ENCODE measurements at places on chromosomes 3 and 15. TPM values are rescaled to one million over a fixed set of nuclear protein-coding genes. Genes with fewer than 3 reads are reported as not detected.

GRCh38 chr15:67813104-67813634 is 12.1 kb upstream of the SKOR1 start:
- DNase-seq = no peak

- no peak for DNase-seq
Measured at GRCh38 chr15:81789403-81789802, 256.4 kb downstream of the MEX3B start.

DNA sequence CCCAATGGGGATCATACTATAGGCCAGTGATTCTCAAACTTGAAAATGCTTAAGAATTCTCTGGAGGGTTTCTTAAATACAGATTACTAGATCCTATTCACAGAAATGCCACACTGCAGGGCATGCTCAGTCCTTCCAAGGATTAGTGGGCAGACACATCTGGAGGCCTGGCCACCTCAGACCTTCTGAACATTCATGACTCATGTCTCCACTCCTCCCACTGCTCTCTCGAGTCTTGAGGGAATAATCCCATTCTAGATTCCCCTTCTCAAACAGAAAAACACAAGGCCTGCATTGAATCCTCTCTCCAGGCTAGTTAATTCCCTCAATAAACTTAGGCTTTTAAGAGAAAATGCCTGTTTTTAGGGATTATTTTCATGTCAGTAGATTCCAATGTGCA is 22.1 kb downstream of the ZNF621 start:
- peak; percentile 48 for DNase-seq

DNA sequence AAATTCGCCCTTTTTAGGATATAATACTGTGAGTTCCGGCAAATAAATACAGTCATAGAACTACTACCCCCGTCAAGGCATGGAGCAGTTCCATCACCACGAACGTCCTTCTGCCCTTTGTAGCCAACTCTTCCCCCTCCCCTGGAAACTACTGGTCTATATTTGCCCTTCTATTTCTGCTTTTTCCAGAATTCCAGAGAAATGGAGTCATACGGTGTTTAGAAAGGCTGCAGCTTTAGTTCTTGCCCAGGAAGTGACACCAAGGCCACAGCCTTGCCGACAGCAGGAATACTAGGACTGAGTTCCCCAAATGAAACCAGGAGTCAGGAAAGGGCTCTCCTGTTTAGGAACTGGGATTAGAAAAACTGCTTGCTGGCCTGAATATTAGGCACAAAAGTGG is 291.2 kb downstream of the FAM43A start:
- no peak for DNase-seq

GRCh38 chr3:46844397-46844796 is 18.8 kb downstream of the MYL3 start:
- DNase-seq = no peak

DNA sequence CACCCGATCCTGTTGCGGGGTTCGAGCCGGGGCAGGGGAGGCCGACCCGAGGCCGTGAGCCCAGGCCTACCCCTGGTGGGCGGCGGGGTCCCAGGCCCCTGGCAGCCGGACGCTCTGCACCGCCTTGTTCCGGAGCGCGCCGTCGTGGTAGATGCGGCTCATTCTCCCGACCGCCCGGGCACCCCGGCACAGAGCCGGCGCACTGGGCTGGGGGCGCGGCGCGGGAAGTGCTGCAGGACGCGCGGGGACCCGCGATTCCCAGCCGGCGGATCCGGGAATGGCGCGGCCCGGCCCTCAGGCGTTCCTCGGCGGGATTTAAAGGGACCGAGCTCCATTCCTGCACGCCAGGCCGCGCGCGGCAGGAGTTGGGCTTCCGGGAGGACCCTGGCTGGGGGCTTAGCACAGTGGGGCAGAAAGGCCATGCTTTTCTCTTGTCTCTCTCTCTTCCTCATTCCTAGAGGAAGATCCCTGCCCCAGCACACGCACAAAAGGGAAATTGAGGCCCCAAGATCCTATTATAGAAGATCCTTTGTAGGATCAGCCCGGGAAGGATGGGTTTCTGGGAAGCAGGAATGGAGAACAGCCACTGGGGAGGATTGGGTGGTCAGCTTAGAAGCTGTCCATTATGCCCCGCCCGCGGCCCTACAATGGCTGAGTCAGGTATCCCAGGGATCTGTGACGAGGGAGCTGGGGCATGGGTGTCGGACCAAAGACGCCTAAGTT is at the start of gene ARPIN:
Gene ARPIN, minus strand, starts transcription at position 279 of the 723 bp plus-strand sequence. Its CDS starts 117 bp downstream, at position 162.
- DNase-seq = peak; percentile 42

- DNase-seq = no peak
Measured at GRCh38 chr3:65676580-65676979, 362.1 kb downstream of the MAGI1 start.

DNA sequence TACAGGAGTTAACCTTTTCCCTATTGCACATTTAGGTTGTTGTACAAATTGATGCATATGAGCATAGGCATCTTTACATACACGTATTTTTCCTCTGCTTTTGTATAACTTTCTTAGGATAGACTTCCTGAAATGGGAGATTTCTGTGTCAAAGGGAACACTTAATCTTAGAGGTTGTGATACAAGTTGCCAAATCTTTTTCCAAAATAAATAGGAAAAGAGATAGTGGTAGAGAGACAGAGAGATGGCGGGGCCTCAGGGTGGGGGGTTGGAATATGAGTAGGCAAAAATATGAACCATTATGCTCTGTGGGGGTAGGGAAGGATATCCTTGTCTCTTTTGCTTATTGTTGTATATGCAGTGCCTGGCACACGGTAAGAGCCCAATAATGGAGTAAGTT is 70.7 kb upstream of the UBE2E1 start:
- DNase-seq = no peak

Gene SERPINI2
- not detected for total RNA-seq

GRCh38 chr3:108546247-108546646 is 35.9 kb upstream of the MYH15 start:
- no peak for DNase-seq

DNA sequence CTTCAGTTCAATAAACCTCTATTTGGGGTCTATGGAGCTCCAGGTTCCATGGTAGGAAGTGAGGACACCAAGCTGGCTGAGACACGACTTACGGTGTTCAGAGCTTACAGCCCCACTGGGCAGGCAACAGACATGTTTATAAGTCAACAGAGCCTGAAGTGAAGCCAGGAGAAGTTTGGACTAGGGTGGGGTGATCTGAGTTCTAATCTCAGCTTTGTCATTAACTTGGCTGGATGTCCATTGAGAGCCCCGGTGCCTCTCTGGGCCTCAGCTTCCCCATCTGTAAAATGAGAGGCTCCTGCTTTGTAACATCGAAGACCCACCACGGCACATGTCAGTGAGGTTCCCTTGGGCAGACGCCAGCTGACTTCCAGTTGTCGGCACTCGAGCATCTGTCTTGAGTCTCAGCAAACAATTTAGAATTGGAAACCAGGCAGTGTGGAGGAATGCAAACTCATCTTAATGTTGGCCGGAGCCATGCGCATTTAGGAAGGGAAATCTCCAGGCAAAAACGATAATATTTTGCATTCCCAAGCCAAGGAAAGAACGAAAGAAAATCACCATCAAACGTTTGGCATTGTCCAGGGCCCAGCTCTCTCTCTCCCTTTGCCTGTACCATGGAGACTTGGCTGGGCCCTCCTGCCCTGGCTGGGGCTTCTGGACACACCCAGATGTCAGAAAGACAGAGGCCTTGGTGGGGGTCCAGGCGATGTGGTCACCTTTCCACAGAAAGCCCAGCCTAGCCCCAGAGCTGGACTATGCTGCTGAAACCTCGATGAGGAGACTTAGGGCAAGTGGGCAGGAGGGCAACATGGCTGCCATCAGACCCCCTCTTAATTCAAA is 18.4 kb downstream of the ITGA11 start:
- DNase-seq = no peak

DNA sequence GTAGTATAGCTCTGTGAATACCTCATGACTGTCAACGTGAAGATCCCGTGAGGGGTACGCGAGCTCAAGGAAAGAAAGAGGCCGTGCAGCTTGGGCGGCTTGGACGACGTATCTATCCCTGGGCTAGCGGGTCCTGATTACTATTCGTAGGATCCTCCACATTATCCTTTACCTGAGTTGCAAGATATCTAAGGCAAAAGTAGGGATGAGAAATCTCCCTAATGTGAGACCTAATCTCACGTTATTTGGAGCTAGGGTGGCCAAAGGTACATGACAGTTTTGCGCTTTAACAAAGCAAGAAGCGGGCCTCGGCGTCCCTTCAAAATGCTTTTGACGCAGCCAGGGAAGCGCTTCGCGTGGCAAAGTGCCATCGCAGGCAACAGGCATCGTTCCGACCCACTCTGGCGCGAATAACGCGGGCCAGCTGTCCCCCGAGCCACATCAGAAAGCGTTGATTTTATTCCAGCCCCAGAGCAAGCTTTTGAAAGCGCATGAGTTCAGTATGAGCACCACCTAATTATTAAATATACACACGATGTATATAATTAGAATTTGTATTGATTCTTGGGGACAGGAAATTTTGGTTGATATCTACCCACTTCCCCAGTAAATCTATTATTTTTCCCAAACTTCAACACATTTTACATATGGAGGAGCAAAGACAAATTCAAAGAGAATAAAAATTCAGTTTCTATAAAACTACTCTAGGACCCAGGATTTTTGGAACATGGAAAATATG is 2.5 kb upstream of the EOMES start:
- DNase-seq = no peak

DNA sequence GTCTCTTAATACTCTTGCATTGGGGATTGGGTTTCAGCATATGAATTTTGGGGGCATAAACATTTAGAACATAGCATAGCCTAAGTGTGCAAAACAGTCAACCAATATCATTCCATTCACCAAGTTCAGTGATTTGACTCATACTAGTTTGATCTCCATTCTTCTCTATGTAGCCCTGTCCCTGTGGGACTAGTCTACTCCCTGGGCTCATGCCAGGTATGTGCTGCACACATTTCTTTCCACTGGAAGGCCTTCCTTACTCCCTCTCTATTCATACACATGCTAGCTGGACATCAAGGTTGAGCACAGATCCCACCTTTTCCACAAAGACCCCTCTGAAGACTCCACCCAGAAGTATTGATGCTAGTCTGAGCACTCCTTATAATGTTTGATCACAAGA is 5.1 kb downstream of the ZDHHC23 start:
- no peak for DNase-seq

GRCh38 chr3:72442759-72443158 is 405.5 kb downstream of the SHQ1 start:
- no peak for DNase-seq

Gene IL17RC
- total RNA-seq = 49.0 TPM

Gene RFT1
- 23.4 TPM for total RNA-seq

Gene ARID3B
- 3.4 TPM for total RNA-seq

GRCh38 chr3:130900959-130901358 is 7.1 kb downstream of the ATP2C1 start:
- no peak for DNase-seq

- no peak for DNase-seq
Measured at GRCh38 chr3:102302020-102302419, 132.8 kb upstream of the ZPLD1 start.

GRCh38 chr15:99619712-99620111 is 53.9 kb downstream of the MEF2A start:
- no peak for DNase-seq

DNA sequence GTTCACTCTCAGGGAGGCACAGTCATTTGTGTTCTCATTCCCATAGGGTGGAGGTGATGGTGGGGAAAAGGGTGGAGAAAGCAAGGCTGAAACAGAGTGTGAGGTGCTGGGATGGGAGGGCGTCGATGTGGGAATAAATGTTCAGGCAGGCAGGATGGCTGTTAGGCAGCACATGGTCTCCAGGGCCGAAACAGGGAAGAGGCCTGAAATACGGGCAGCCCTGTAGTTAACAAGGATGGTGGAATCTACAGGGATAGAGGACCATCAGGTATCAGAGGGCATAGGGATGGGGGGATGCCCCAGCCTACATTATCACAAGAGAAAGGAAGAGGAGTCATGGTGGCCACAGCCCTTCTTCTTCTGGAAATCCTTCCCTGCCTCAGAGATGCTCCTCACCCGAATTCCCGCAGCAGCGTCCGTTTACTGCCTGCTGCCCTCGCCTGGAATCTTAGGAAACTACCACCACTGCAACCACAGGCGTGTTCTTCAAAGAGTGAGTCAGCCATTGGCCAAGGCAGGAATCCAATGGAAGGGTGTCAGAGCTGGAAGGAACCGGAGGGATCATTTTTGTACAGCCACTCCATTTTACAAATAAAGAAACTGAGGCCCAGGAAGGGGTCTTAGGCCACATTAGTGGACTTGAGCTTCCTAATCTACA is 49.7 kb upstream of the POMGNT2 start:
- DNase-seq = peak; percentile 83

DNA sequence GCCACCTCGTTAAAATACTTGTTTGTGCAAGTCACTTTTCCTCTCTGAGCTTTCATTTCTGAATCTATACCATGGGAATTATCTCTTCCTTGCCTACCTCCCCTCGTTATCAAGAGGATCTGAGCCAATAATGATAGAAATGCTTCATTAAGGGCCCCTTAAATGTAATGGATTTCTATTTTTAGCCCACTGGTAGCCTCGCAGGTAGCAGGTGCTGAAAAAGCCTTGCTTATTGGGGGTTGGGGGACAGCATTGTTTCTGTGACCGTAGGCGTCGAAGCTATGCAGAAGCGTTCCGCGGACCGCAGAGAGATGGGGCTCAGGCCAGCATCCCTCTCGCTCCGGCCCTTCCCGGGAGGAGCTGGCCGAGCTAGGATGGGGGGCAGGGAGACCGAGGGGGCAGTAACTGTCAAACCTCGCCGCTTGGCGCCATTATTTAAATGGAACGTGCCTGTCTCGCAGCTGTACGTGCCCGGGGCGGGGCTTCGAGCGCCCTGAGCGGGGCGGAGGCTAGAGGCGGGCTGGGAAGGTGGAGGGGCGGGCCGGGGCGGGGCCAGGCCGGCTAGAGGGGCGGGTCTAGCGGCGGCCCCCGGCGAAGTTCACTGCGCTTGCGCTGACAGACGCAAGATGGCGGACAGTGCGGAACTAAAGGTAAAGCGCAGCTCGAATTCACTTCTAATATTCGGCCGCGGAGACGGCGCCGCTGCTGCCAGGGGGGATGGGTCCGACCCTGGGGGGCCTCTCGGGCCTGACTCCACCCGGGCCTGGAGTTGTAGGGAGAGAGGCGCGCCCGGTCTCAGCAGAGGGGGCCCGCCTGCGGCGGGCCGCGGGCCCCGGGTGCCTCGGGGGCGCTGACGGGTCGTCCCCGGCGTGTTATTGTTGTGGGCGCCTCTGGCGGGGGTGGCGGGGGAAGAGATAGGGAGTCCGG is at the start of gene PIAS1:
Gene PIAS1, plus strand, starts transcription at position 615 of the 927 bp plus-strand sequence. Its CDS starts 12 bp downstream, at position 627.
- DNase-seq = peak; percentile 92

GRCh38 chr15:50277370-50277769 is 11.8 kb upstream of the HDC start:
- no peak for DNase-seq

Gene C3orf22
- total RNA-seq = not detected

DNA sequence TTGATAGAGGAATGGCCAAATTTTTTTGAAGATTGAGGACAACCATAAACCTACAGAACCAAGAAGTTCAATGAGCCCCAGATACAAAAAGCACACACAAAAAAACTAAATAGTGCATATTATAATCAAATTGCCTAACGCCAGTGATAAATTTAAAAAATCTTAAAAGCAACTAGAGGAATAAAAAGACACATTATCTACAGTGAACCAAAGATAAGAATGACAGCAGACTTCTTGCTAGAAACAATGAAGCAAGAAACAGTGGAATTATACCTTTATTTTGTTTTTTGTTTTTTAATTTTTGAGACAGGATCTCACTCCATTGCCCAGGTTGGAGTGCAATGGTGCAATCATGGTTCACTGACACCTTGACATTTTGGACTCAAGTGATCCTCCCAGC is 9.9 kb upstream of the SAMD7 start:
- DNase-seq = no peak
